Activated CD4-positive, alpha-beta T cell treated with anti-CD3 and anti-CD28 coated beads for 24 hours (primary cell): ENCODE measurements at places on chromosomes 2 and 18.

DNA sequence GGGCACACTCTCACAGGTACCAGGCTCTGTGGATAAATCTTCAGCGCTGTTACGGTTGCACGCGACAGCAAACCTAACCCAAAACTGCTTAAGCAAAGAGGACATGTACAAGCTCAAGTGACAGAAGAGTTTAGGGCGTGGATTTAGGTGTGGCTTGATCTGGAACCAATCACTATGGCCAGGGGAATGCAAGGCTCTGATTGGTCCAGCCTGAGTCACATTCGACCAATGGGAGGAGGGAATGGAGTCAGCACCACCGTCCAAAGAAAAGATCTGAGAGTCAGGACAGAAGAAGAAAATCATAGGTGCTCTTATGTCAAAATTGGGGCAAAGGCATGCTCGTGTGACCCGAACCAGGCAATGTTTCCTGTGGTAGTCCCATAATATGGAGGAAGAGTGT lies 139.0 kb downstream of the TRIM43 start:
- DNase-seq: no peak

- DNase-seq: no peak
These were observed 23.5 kb downstream of the MYO5B start for GRCh38 chr18:50171406-50171805.

- no peak for DNase-seq
These were observed 249.5 kb upstream of the SPHKAP start for GRCh38 chr2:228430986-228431385.

- no peak for DNase-seq
These were observed 2.8 kb upstream of the GYPC start for GRCh38 chr2:126653109-126653508.

DNA sequence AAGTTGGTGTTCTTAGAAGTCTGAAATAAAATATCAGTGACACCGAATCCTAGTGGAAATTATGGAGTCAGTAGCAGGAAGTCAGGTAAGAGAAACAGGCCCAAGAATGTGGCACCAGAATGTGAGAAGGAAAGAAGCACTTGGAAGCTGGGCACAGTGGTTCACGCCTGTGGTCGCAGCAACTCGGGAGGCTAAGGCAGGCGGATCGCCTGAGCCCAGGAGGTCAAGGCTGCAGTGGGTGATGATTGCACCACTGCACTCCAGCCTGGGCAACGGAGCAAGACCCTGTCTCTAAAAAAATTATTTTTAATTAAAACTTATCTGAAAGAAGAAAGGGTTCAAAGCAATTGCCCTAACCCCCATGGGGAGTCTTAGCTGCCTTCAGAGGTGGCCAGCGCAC lies 268.3 kb upstream of the SALL3 start:
- no peak for DNase-seq

GRCh38 chr2:172038604-172039003 lies 38.9 kb downstream of the METAP1D start:
- no peak for DNase-seq
